ENCODE measurements at places on chromosomes 1 and 21. TPM values are rescaled to one million over a fixed set of nuclear protein-coding genes. Genes with fewer than 3 reads are reported as not detected.

The IKBKE gene
- total RNA-seq, result 5.6 TPM

The ICOSLG gene
- total RNA-seq, result 6.3 TPM

DNA sequence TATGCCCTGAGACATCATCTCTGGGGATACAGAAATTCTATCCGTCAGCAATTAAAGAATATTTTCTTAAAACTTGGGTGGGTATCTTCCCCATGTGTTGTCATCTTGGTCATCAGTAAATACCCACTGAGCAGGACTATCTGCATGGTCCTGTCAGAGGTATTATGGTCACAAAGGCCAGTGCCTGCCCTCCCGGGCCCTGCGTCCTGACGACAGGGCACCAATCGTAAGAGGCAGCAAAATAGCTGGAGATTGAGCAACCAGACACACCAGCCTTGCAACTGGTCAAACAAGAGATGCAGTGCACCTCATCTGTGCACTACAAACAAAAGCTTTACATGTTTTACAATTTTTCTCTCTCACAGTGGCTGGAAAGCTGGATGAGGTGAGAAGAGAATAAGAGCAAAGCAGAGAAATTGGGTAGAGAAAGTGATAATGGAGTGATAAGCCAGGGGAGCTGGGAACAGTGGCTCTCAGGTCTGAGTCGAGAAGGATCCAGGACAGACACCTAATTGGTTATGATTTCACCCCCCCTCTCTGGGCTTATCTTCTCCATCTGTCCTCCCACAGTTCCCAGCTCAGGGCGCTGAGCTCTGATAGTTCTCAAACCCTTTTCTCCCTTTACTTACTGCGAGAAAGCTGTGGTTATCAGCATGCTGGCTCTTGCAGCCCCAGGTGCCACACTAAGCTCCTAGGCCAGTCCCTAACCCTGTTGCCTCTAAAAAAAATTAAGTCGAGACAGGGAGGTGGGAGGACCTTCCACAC, 8.8 kb upstream of the SRP9 start:
- H3K4me1 ChIP-seq, result peaks cover 15% of the 10 kb centered on the region
- no peak overlapping the region for H3K4me3 ChIP-seq
- H3K27ac ChIP-seq, result no peak overlapping the region
- no peaks in the 10 kb centered on the region for H3K27me3 ChIP-seq
- no peak for DNase-seq

DNA sequence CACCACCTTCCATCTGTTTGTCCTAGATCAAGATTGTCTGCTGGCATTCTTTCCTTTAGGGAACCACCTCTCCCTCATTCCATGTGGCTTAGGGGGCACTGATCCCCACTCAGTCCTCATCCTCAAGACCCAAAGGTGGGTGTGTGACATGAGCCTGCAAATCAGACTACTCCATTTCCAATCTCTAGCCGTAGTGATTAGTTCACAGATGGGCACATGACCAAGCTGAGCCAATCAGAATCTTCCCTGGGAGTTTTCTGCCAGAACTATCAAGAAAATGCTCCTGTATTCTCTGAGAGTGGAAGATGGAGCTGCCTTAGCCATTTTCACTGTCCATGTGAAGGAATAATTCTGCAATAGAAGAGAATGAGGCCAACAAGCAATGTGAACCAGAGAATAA, 19.3 kb upstream of the PTPRF start:
- H3K36me3 ChIP-seq, result no peaks in the 10 kb centered on the region
- no peaks in the 10 kb centered on the region for H3K27me3 ChIP-seq

DNA sequence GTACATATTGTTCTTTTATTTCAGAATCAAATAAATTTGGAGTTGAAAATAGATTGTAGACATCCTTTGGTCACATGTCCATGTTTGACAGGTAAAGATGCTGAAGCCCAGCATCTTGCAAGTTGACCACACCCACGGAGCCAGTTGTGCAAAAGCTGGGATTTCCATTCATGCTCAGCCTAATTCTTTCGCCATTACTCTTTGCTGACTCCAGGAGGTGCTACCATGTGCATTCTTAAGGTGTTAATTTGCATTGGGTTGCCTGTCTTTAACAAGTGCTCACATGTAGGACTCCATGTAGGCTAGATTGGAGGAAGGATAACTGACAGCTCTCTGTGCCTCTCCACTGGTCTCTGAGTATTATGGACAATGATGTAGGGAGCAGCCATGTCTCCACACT, 660.7 kb downstream of the LMO4 start:
- H3K4me3 ChIP-seq, result no peak overlapping the region
- H3K36me3 ChIP-seq, result no peaks in the 10 kb centered on the region
- H3K27ac ChIP-seq, result no peak overlapping the region
- H3K27me3 ChIP-seq, result no peaks in the 10 kb centered on the region
- H3K4me1 ChIP-seq, result no peaks in the 10 kb centered on the region

DNA sequence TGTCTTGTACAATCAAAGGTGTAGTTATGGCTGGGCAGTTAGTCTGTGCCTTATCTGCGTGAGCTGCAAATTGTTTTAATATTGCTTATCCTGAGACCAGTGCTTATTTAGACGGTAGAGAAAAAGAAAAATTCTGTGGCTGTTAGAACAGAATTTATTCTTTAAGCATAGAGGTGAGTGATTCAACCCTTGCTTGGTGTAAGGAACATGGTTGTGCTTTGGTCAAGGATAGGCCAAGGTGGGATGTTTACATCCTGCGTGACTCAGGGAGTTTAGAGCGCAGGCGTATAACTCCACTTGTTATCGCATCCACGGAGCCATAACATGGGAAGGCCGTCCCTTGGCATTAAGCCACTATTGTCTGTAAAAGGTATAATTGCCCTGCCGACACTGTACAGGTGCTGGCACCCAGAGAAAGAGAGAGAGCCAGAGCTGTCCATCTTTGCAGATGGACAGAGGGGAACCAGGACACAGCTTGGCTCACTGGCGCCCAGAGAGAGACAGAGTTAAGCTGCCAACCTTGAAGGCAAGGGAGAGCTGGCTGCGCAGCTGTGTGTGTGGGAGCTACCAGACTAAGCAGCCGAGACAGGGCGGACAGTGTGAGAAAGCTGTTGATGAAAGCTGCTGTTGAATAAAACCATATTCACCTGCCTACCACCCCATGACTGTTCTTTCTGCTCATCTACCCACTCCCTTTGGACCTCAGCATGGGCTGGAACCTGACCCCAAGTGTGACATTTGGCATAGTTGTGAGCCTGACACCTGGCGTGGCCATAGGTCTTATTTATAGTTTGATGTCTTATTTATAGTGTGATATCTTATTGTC, 200.4 kb downstream of the DYRK1A start:
- no peak for DNase-seq
- H3K4me3 ChIP-seq, result no peak overlapping the region
- no peak overlapping the region for H3K27ac ChIP-seq
- no peaks in the 10 kb centered on the region for H3K27me3 ChIP-seq
- H3K4me1 ChIP-seq, result no peaks in the 10 kb centered on the region

DNA sequence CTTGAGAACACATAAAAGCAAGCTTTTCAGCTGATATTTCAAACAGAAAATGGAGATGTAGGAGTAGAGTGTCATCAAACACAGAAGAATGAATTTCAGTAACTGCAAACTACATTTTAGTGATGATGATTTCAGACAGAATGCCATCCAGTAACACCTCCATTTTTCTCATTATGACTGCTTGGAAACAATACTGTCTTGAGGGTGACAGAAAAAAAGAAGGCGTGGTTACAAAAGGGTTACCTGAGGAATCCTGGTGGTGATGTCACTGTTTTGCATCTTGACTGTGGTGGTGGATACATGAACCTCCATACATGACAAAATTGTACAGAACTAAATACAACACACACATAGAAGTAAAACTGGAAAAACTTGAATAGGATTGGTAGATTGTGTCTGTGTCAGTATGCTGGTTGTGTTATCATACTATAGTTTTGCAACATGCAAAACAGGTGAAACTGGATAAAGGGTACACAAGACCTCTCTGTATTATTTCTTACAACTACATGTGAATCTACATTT, 375.9 kb downstream of the PTBP2 start:
- H3K4me3 ChIP-seq, result no peak overlapping the region
- no peaks in the 10 kb centered on the region for H3K36me3 ChIP-seq
- no peak overlapping the region for H3K27ac ChIP-seq
- H3K4me1 ChIP-seq, result no peaks in the 10 kb centered on the region
- DNase-seq, result no peak

GRCh38 chr21:15015622-15016471, 49.0 kb downstream of the NRIP1 start:
- DNase-seq, result no peak
- peaks cover 3% of the 10 kb centered on the region for H3K36me3 ChIP-seq
- H3K27ac ChIP-seq, result no peak overlapping the region
- H3K4me3 ChIP-seq, result no peak overlapping the region
- no peaks in the 10 kb centered on the region for H3K4me1 ChIP-seq

The HPDL gene
- 24.8 TPM for total RNA-seq

The SLC44A5 gene
- total RNA-seq, result 0.70 TPM

Data from Peyer's patch (tissue), 4 donors.